ENCODE measurements at places on chromosomes 3 and 15.

DNA sequence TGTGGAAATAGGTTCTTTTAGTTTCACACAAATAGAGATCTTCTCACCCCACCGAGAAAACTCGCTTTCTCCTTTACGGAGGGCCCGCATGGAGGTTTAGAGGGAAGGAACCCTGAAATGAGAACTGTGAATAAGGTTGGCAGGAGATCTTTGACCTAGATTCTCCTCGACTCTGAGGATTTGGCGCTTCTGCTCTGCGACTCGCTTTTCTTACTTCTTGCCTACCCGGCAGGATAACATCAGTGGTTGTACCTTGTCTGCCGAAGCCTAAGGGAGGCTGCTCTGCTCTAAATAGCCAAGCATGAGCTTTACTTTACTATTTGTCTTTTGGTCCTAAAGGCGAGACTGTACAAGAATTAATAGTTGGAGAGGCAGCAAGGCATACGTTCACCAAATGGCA is 473.3 kb upstream of the TPRG1 start:
- DNase-seq = no peak

DNA sequence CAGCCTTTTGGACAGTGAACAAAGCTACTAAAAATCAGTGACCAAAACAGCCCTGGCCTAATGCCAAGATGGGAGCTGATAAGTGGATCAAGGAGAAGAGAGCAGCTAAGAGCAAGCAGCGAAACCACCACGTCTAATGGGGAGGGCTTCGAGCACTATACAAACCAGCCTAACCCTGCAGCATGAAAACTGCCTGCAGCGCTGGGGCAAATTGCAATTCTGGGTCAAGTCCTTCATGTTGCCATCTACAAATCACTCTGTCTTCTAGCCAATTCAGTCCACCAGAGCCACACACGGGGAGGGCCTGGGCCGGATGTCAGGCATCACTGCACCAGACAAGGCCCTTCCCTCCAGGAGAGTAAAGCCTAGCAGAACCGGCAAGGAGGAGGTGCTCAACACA is 30.5 kb upstream of the SPATA12 start:
- DNase-seq = no peak

- no peak for DNase-seq
These were observed 25.1 kb downstream of the MCTP2 start for GRCh38 chr15:94256511-94256910.

- DNase-seq = peak; percentile 79
These were observed 804 bp upstream of the BRPF1 start for GRCh38 chr3:9730657-9731205.

GRCh38 chr3:14222900-14223594 is 44.4 kb downstream of the LSM3 start:
- DNase-seq = no peak

DNA sequence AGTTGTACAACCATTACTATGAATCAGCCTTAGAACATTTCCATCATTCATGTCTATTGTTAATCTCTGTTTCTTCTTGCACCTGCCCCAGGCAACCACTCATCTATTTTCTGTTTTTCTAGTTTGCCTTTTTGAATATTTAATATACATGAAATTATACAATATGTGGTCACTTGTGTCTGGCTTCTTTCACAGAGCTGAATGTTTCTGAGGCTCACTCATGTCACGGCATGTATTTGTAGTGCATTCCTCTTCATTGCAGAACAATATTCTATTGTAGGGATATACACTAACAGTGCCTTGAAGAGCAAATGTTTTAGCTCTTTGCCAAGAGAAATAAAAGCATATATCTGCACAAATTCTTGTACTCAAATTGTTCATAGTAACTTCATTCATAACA is 32.9 kb downstream of the CERS3 start:
- no peak for DNase-seq

Data from SJSA1 (cell line).